ENCODE measurements at places on chromosomes 6 and 20. TPM values are rescaled to one million over a fixed set of nuclear protein-coding genes. Genes with fewer than 3 reads are reported as not detected.

DNA sequence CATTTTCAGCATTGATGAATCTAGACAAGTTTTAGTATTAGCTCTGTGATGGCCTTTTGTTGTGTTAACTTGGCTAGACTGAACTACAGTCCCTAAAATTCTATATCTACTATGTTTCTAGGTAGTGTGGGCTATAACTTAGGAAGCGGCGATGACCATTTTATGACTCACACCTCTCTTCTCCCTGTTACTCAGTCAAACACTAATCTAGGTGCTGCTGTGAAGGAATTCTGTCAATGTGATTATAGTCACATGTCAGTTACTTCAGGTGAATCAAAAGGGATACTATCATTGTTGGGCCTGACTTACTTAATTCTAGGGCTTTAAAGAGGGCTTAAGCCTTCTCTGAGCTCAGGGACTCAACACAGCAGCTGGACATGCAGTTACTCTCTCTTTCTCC lies 691.5 kb upstream of the MAP3K7 start:
- DNase-seq, result no peak
- no peak overlapping the region for H3K4me3 ChIP-seq
- H3K27ac ChIP-seq, result no peak overlapping the region
- no peaks in the 10 kb centered on the region for H3K36me3 ChIP-seq
- no peaks in the 10 kb centered on the region for H3K27me3 ChIP-seq

- H3K4me1 ChIP-seq, result peaks cover 11% of the 10 kb centered on the region
- no peak overlapping the region for H3K4me3 ChIP-seq
- no peaks in the 10 kb centered on the region for H3K27me3 ChIP-seq
- DNase-seq, result no peak
These were observed 76.2 kb downstream of the SLC24A3 start for GRCh38 chr20:19288636-19289035.

SLC4A11 gene
- 0.76 TPM for total RNA-seq

DNA sequence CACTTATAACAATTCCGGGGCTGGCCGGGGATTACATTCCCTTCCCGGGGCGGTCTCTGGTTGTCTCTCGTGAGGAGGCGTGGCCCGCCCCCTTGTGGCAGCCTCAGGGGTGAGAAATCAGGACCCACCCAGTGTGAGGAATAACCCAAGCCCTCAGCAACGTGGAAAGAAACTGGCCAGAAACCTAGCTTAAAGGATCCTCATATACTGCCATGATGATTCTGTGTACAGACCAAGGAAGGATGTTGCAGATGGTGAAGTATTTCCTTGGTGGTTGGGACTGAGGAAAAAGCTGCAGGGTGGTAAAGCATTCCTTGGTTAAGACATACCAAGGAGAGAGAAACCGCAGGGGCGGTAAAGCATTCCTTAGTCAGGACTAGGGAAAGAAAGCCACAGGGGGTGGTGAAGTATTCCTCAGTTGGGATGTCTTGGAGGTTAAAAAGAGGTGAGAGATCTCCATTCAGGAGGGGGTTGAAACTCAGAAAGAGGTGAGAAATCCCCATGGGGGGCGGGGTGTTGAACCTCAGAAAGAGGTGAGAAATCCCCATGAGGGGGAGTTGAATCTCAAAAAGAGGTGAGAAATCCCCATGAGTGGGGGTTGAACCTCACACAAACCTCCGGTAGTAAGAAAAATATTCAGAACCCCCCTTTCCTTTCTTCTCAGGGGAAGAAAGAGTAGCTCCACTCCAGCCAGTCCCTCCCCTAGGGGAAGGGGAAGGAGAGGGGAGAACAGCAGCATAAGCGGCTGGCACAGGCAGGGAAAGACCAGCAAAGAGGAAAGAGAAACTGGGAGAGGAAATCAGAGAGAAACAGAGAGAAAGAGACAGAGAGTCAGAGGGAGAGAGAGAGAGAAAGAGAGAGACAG lies 238.1 kb downstream of the RNGTT start:
- H3K27me3 ChIP-seq, result no peaks in the 10 kb centered on the region
- H3K27ac ChIP-seq, result no peak overlapping the region
- H3K4me1 ChIP-seq, result no peaks in the 10 kb centered on the region
- no peak overlapping the region for H3K4me3 ChIP-seq

DNA sequence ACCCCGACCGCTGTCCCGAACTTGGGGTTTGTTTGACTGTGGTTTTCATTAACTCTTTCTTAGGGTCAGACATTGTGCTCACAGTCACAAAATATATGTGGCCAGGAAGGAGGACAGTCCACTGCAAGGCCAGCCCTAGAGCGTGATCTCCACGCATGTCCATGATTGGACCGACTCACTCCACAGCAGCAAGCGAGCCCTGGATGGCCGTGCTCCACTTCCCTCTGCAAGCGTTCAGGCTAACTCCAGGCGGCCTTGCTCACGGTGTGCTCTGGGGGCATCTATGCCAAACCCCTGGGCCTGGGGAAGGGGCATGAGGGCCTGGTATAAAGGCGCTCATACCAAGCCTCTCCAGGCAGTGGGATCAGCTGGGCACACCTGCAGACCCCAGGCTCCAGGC lies 5.6 kb downstream of the DACT2 start:
- no peaks in the 10 kb centered on the region for H3K36me3 ChIP-seq
- H3K4me1 ChIP-seq, result no peaks in the 10 kb centered on the region
- H3K27me3 ChIP-seq, result no peaks in the 10 kb centered on the region

DNA sequence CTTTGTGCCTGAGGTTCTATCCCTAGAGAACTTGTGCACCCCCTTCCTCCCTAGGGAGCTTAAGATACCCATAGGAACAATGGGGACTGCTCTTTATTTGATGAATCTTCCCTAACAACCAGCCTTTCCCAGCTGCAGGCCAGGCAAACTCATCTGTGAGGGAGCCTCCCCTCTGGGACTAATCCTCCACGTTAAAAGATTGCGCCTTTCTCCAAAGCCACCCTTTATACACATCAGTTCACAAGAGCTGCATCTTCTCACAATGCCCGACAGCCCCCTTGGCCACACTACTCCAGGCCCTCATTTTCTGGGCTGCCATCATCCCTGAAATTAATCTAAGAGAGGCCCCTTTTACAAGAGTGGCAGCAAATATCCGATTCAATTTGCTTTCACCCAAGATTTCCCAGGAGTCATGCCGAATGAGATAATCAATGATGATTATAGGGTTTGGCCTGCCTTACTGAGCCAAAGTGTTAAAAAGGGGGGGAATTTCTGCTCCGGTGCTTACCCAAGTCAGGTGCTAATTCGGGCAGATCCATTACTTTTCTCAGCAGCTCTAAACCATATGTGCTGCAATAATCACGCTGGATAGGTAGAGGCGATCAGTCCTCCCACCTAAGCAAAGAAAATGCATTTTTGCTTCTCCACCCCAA lies 336.5 kb downstream of the KIF16B start:
- no peaks in the 10 kb centered on the region for H3K27me3 ChIP-seq
- H3K36me3 ChIP-seq, result no peaks in the 10 kb centered on the region
- DNase-seq, result no peak
- no peaks in the 10 kb centered on the region for H3K4me1 ChIP-seq
- H3K27ac ChIP-seq, result no peak overlapping the region

- no peak overlapping the region for H3K4me3 ChIP-seq
- H3K27ac ChIP-seq, result no peak overlapping the region
These were observed 471.8 kb upstream of the AGPAT4 start for GRCh38 chr6:161745594-161746141.

DNA sequence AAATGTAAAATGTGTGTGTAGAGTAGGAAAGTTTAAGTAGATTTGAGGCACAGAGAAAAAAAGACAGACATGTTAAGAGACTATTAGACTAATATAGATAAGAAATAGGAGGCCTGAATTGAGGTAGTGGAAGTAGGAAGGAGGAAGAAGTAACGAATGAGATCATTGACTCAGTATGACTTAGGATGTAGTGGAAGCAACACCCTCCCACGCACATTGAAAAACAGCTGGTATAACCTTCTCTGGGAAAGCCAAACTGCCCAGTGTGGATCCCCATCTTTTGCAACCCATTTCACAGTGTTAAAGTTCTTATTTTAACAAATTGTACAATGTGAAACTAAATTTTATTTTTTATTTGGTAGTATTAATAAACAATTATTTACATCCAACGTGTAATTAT lies 89.1 kb downstream of the GRIK2 start:
- no peaks in the 10 kb centered on the region for H3K36me3 ChIP-seq
- H3K4me3 ChIP-seq, result no peak overlapping the region
- no peaks in the 10 kb centered on the region for H3K27me3 ChIP-seq
- no peak for DNase-seq
- H3K4me1 ChIP-seq, result no peaks in the 10 kb centered on the region
- H3K27ac ChIP-seq, result no peak overlapping the region
